Effector memory CD8-positive, alpha-beta T cell (primary cell): ENCODE measurements at places on chromosomes 4 and X.

DNA sequence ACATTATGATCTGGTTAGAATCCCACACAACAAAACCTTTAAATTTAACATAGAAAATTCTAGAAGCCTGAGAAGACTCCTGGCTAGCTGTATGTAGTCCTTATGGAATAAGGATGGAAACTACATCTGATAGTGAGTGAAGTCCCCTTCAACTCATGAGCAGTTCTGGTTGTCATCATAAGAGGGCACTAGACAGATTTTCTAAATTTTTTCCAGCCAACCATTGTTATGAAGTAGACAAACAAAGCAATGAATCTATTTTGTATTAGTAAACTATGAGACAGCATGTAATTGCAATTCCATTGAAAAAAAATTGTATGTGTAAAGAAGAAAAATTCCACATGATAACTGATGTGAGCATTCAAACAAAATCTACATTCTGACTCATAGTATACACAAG, 35.2 kb downstream of the PWWP3B start:
- DNase-seq, result no peak

DNA sequence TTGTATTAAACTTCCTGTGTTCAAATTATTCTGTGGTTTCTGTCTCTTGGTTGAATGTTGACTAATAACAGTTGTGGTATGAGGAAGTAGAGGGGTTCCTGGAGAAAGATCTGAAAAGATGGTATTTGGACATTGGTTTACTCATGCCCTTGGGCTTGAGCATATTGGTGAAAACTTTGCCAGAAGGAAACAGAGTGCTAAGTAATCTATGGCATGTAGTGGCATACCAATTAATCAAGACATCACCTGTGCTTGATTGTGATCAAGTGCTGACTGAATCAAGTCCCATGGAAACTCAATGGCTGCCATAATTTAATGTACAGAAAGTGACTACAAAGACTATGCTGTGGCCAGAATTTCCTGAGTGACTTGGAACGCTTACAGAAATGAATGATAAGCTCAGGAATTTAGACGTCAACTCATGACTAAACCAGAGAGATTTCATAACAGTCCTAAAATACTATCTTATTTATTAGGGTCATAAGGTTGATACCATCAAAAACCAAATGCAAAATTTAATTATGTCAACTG, 2062.9 kb downstream of the ARAP2 start:
- DNase-seq, result no peak

DNA sequence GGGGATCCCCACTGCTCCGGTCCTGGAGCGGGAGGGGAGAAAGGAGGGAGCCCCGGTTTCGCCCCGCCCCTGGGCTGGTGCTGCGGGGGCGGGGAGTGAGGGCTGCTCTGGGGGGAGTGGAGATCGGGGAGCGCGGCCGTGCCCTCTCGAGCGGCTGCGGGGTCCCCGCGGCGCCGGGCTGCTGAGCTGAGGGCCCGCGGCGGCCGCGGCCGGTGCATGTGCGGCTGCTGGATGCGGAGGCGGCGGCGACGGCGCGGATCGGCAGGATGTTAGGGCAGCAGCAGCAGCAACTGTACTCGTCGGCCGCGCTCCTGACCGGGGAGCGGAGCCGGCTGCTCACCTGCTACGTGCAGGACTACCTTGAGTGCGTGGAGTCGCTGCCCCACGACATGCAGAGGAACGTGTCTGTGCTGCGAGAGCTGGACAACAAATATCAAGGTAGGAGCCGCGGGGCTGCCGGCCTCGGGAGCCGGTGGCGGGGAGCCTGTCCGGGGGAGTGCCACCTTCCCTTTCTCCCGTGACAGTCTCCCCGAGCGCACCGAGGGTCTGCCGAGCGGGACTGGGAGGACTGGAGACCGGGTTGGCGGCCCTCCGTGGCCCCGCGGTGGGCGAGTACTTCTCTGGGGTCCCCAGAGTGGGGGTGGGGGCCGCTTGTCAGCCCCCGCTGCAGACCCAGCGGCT, at the start of gene ING2:
TSS of gene ING2 (plus strand) at position 129 of the 681 bp plus-strand sequence. CDS start at position 267, 138 bp downstream.
- no peak for DNase-seq

DNA sequence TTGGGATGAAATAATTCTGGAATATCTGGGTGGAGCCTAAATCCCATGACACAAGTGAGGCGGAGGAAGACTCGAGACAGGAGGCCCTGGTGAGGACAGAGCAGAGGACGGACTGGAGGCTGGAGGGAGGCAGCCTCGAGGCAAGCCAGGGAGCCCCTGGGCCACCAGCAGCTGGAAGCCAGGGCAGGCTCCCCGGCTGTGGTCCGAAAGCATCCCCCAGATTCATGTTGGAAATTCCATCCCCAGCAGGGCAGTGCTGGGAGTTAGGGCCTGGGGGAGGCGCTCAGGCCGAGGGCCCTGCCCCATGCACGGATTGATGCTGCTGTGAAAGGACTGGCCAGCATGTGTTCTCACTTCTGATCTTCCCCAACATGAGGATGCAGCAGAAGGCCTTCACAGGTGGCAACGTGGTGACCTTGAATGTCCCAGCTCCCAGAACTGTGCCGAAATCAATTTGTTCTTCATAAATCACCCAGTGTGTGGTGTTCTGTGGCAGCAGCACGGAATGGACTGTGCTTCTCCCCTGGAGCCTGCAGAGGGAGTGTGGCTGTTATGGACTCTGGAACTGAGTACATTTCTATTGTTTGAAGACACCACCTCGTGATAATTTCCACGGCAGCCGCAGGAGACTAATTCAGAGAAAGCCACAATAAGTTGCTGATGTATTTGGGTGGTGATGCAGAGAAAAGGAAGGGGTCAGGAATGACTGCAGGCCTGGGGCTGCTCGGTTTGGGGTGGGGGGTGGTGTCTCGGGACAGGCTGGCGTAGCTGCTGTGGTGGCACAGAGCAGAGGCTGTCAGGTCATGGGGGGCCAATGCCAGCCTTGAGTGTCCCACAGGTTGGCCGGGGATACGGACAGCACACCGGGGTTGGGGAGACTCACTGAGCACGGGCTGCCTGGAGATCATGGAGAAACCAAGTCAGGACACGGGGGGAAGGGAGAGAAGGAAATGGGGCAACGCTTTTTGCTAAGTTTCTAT, 56.9 kb downstream of the PCGF3 start:
- no peak for DNase-seq

- DNase-seq, result no peak
Observed at GRCh38 chr4:122583906-122584305, 37.0 kb downstream of the IL21 start.

GRCh38 chrX:10512741-10513140, 107.6 kb downstream of the MID1 start:
- no peak for DNase-seq

- DNase-seq, result no peak
Observed at GRCh38 chr4:14925471-14925870, 76.8 kb upstream of the CPEB2 start.

GRCh38 chrX:2928583-2929434, at the start of gene ARSD:
Gene ARSD, minus strand, starts transcription at chrX:2929339. Its CDS starts 64 bp downstream, at chrX:2929275.
- peak; percentile 30 for DNase-seq

- no peak for DNase-seq
Observed at GRCh38 chr4:70630162-70630561, 1.6 kb downstream of the ENAM start.

- no peak for DNase-seq
Observed at GRCh38 chrX:22686138-22686541, 313.6 kb upstream of the DDX53 start.

DNA sequence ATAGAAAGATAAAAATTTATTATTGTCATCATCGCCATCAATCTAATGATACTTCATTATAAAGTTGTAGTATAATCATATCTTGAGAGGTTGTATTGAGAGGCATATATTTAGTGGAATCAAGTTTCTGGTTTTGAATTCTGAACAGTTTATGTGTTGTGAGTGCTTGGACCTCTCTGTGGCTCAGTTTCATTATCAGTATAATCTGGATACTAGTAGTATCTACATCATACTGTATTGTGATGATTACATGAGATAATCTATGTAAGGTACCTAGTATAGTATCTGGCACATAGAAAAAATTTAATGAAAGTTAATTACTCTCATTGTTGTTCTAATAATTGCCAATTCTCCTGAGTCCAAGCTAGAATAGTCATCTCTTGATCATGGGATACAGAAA, 161.2 kb upstream of the UBQLN2 start:
- DNase-seq, result no peak

GRCh38 chrX:49053223-49054072, 5.4 kb upstream of the CCDC120 start:
- DNase-seq, result peak; percentile 42

- no peak for DNase-seq
Observed at GRCh38 chr4:93834249-93835066, 5.9 kb downstream of the ATOH1 start.

DNA sequence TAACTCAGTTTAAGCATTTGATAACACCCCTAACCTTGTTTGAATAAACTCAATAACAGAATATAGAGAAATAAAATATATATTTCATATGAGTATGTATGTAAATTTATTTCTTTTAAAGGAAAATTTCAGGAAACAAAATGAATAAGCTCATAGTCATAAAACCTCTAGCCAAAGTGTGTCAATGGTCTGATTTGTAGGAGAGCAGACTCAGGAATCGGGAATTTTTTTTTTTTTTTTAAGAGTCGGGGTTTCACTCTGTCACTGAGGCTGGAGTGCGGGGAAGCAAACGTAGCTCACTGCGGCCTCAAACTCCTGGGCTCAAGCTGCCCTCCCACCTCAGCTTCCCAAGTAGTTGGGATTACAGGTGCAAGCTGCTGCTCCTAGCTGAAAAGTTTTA, 2.4 kb downstream of the PKD2 start:
- no peak for DNase-seq
